Heart left ventricle (tissue), 16 donors: ENCODE measurements at places on chromosomes 4 and X.

DNA sequence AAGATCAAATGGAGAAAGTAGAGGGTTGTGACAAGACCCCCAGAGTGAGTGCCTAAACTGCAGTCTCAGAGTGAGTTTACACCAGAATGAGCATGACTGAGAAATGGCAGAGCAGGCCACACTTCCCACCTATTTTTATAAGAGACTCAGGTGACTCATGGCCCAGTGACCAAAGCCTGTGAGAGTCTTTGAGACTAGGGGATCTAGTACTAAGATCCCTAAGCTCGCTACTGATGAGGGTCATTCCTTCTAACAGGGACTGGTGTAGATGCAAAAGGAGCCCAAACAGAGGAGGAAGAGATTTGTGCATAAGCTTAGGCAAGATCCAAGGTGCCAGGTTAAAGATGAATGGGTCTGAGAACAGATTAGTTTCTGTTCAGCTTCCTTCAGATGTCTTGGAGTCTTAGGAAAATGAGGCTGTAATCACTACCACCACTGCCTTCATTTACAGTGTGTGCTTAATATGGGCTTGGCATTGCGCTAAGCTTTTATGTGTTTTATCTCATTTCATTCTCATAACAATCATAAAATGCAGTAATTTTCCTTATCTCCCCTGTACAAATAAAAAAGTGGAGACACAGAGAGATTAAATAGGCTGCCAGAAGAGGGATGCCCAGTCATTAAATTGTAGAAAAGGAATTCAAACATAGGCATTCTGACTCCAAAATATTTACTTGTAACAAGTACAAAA, 62.8 kb downstream of the RWDD4 start:
- DNase-seq, result no peak

GRCh38 chr4:76312457-76312856, 5.9 kb downstream of the STBD1 start:
- DNase-seq, result no peak

- no peak for DNase-seq
These were observed 535.5 kb downstream of the PDHA2 start for GRCh38 chr4:96375367-96375766.

DNA sequence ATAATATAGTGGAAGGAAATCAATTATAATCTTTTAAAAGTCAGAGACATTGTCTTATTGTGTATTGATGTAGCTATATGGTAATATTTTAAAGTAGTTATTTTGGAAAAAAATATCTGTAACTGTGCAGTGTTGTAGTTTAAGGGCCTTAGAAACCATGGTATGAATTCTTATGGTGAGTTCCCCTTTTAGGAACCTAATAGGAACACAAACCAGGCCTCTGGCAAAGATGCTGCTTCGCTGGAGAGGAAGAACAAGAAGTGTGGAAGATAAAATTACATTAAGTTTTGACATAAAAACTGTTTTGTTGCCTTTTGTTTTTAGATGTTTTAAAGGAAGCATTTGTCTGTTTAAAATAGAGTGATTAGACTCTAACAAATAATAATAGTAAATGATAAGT, 10.9 kb upstream of the TMPRSS11D start:
- DNase-seq, result no peak

DNA sequence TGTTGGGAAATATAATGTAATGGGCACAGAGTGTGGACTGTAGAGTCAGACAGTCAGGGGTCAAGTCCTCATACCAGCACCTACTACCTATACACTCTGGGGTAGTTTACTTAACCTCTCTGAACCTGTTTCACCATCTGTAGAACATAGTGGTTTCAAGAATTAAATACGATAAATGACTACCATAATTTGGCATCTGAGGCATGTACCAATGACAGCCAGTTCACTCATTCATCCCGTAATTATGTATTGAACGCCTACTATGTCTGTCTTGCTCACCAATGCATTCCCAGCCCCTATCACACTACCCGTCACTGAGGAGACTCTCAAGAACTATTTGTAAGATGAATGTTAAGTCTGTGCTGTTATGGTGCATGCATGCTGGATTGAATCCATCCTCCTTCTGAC, 2.0 kb upstream of the FGB start:
- no peak for DNase-seq

DNA sequence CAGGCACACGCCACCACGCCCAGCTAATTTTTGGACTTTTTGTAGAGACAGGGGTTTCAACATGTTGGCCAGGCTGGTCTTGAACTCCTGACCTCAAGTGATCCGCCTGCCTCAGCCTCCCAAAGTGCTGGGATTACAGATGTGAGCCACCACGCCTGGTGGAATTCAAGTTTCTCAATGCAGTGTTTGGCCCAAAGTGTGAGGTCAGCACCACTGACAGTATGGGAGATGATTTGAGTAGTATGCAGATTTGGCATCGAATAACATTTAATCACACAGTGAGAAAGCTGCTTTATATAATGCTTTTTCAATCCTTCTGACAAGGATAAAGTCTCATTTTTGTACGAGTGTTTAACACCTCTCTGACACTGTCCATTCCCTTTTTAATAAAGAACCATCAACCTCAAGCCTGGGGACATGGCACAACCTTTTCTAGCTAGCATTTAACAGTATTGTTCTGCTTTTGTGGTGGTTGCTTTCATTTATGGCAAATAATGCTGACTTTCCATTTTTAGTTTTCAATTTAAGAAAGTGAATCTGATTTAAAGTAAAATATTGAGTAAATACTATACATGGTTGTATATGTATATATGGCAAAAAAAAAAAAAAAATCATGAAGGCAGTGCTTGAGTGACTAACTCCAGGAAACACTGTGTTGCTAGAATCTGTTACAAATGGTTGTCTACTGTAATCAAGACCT, 4.3 kb upstream of the NSUN7 start:
- no peak for DNase-seq

- DNase-seq, result no peak
These were observed 310.0 kb upstream of the AADAT start for GRCh38 chr4:170399581-170400293.

GRCh38 chr4:139808808-139809756, 143.5 kb downstream of the MGST2 start:
- DNase-seq, result no peak
